Heart left ventricle (tissue), 16 donors: ENCODE measurements at places on chromosomes 12 and 14. TPM values are rescaled to one million over a fixed set of nuclear protein-coding genes. Genes with fewer than 3 reads are reported as not detected.

DNA sequence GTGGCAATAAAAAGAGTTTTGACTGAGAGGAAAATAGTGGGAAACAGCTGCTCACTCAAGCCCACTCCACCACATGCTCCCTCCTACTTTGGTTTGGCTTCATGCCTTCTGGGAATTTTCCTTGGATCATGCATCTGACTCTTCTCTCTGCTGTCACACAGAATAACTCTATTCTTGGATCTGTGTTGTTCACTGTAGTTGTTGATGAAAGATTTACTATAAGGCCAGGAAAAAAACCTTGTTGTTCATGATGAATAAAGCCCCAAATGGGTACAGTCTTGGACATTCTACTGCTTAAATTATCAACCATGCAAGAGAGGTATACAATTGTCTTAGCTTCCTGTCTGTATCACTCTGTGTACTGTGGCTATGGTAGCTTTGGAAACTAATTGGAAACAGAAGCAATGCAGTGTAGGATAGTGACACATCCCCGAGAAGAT, 70.5 kb downstream of the TMX1 start:
- no peak for DNase-seq

DNA sequence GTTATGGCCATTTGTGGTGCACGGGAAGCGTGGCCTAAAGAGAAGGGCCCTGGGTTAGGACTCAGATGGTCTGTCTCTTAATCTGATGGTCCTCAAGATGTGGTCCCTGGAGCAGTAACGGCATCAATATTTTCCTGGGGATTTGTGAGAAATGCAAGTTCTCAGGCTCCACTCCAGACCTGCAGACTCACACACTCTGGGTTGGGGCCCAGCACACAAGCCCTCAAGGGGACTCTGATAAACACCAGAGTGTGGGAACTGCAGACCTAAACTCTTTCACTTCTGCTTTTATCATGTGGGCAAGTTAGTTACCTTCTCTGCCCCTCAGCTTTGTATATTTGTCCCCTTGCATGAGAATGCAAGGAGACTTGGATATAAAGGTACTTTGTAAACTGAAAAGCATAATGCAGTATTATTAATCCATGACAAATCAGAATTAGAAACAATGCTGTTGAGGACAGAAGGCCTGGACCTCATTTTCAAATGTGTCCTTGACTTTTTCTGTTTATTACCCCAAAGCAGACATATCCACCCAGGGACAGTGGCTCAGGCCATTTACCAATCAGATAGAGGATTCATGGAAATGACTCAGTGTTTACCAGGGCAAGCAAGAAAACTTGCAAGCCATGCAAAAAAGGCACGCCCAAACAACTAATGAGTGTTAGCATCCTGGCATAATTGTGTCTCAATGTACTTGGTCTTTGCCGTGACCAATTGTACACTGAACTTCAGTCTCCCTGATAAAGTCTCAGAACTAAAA, 157.0 kb downstream of the ASCL1 start:
- DNase-seq, result no peak

- DNase-seq, result no peak
Observed at GRCh38 chr14:23513005-23513817, 38.4 kb downstream of the ZFHX2 start.

DNA sequence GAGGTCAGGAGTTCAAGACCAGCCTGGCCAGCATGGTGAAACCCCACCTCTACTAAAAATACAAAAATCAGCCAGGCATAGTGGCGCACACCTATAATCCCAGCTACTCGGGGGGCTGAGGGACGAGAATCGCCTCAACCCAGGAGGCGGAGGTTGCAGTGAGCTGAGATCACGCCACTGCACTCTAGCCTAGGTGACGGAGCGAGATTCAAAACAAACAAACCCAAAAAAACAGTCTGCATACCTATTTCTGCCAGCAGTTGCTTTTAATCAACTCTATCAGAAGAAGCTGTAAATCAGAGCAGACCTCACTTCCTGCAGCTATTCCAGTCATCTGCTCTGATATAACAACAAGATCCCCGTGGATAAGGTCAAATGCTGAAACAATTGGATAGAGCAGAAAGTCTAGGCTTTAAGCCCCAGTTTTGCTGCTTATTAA, 50.5 kb downstream of the LIMA1 start:
- DNase-seq, result no peak

GRCh38 chr14:56304456-56304855, 186.2 kb downstream of the PELI2 start:
- no peak for DNase-seq

- DNase-seq, result no peak
Observed at GRCh38 chr12:66929121-66929520, 250.2 kb upstream of the GRIP1 start.

DNA sequence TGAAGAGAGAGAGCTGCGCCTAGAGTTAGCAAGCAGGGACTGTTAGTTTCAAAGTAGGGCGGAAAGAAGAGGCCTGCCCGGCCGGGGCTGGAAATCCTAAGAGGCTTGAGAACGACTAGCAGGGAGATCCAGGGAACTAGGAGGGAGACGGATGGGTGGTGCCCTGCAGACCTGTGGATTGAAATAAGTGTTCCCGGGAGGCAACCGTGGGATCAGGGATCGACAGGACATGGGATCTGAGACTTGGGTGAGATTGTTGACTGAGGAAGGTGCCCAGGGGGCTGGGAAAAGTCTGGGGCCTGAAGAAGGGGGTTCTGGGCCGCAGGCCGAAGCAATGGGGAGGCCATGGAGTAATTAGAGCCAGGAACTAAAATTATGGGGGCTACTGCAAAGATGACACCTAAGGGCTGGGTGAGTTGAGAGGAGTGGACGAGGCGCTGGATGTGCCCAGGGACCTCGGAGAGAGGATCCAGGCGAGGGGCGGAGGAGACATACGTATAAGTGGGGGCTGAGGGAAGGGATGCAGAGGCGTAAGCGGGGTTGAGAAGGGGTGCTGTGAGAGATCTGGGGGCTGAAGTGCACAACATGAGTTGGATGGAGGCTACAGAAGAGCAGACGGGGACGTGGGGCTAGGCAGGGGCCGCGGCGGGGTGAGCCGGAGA, 635 bp downstream of the LTA4H start:
- DNase-seq, result no peak

GRCh38 chr14:101761881-101762529, 496 bp downstream of the PPP2R5C start:
- peak; percentile 68 for DNase-seq

DNA sequence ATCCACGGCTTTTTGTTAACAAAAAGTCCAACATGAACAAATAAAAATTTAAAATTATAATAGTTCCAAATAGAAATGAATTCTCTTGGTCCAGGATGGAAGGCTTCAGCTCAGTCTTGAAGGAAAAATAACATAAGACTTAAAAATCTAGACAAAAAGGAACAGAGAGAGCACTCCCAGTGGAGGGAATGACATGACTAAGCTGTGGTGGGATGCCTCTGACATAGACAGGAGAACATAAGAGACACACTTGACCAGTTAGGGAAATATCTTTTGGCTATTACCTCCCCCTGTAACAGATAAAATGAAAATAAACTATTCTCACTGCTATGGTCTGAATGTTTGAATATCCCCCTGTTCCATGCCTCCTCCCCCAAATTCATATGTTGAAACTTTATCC, 106.8 kb downstream of the BBS10 start:
- no peak for DNase-seq

The KIAA0586 gene
- polyA plus RNA-seq, result 5.9 TPM

DNA sequence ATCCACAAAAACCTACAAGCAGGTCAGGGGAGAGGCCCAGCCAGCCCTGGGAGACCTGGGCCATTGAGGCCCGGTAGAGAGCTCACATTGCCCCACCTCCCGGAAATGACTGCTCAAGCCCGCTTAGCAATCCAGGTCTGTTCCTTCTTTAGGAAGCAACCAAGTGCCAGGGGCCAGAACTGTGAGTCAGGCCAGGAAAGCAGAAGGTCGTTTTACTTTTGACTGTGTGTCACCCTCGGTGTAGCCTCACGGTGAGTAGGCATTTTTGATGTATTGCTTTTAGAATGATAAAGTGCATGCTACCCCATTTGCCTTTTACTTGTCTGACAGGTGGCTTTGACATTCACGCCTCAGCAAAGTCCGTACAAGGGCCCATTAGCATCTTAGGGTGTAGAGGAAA, 25.4 kb upstream of the PWP1 start:
- DNase-seq, result no peak

The OXA1L gene
- 162 TPM for polyA plus RNA-seq

GRCh38 chr12:67647799-67648520, 585 bp upstream of the DYRK2 start:
- DNase-seq, result peak; percentile 89

The GLT1D1 gene
- 0.24 TPM for polyA plus RNA-seq

DNA sequence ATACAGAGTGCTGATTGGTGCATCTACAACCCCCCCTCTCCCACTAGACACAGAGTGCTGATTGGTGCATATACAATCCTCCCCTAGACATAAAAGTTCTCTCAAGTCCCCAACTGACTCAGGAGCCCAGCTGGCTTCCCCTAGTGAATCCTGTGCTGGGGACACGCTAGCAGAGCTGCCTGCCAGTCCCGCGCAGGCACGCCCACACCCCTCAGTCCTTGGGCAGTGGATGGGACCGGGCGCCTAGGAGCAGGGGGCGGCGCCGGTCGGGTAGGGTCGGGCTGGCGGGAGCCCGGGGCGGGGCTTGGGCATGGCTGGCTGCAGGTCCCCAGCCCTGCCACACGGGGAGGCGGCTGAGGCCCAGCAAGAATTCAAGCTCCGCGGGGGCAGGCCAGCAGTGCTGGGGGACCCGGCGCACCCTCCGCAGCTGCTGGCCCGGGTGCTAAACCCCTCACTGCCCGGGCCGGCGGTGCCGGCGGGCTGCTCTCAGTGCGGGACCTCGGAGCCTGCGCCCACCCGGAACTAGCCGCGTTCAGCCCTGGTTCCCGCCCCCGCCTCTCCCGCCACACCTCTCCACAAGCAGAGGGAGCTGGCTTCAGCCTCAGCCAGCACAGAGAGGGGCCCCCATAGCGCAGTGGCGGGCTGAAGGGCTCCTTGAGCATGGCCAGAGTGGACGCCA, 64.3 kb upstream of the DDHD1 start:
- DNase-seq, result peak; percentile 78

DNA sequence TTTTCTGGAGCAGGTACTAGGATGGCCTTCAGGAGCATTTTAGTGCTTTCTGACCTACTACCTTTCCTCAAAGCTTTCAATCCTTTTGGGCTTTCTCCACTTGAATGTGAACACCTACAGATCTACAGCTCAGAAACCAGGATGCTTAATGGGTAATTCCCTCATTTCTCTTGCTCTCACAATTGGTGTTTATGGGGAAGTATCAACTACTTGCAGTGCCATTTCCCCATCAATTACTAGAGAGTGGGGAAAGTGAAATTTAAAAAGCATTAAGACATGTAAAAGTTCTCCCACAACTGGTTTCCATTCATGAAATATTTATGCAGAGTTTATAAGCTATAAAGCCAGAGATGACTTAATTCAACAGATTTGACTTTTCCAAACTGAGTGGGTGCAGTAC, 2.1 kb upstream of the YY1 start:
- no peak for DNase-seq

- DNase-seq, result peak; percentile 52
Observed at GRCh38 chr12:93990832-93991803, 157.3 kb upstream of the PLXNC1 start.

DNA sequence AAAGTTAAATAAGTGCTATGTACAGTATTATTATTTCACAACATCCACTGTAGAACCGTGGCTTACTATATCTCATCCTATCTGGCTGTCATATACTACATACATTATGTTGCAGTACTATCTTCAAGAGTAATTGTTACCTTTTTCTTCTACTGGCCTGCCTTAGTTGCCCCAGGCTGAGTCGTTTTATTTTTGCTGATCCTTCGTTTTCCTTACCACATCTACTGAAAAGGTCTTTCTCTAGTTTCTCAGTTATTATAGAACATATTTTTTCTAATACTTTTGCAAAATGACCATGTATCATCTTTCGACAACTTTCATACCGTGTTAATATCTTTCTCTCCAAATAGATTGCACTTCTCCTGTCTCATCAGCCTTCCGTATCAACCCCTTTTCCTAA, 523.1 kb downstream of the SOX5 start:
- no peak for DNase-seq

DNA sequence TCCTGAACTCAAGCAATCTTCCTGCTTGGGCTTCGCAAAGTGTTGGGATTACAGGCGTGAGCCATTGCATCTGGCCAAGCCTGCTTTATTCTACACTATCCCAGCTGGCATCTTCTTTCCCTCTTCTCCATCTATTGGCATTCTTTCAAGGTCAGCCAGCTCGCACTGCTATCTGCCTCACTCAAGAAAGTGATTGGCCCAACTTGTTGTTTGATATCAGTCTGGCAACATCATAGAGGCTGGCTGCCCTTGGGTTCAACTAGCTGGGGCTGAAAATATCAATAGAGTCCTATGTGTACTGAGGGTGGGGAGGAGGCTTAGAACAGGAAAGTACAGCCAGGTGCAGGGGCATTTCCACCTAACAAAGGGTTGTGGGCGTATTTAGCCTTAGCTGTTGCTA, 17.1 kb downstream of the GMFB start:
- DNase-seq, result no peak

DNA sequence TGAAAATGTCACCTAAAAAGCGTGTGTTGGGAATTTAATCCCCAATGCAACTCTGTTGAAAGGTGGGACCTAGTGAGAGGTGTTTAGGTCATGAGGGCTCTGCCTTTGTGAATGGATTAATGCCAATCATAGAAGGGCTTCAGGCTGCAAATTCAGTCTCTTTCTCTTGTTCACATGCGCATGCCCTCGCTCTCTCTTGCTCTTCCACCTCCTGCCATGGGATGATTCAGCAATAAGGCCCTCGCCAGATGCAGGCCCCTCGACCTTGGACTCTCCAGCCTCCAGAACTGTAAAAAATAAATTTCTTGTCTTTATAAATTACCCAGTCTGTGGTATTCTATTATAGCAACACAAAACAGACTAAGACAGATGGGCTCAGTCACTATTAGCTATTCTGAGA, 55.4 kb downstream of the PLXNC1 start:
- DNase-seq, result no peak

The FAM181A gene
- polyA plus RNA-seq, result not detected

- no peak for DNase-seq
Observed at GRCh38 chr14:53882684-53883083, 73.9 kb downstream of the BMP4 start.

- no peak for DNase-seq
Observed at GRCh38 chr12:16515666-16516065, 90.3 kb downstream of the LMO3 start.

The RNASE1 gene
- 199 TPM for polyA plus RNA-seq

- DNase-seq, result no peak
Observed at GRCh38 chr12:89161557-89161956, 190.7 kb downstream of the DUSP6 start.

The SLC10A1 gene
- not detected for polyA plus RNA-seq

DNA sequence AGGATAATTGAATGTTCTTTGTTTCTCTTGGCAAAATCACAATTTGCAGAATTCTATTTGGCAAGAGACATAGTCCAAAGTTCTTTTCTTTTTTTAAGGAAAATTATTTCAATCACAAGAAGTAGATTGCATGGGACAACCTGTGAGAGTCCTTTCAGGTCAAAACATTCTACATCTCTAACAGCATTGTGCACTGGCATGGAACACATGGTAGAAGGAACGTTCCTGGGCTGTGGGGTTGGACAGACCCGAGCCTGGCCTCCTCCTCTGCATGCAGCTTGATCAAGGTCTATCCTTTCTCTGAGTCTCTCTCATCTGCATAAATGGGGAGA, 88.6 kb upstream of the CPSF6 start:
- no peak for DNase-seq

GRCh38 chr14:22842211-22843122, 6.1 kb downstream of the MMP14 start:
- DNase-seq, result no peak

The TMEM132D gene
- not detected for polyA plus RNA-seq
